ENCODE measurements at places on chromosomes 5 and 9.

- DNase-seq, result no peak
These were observed 151.6 kb downstream of the FOCAD start for GRCh38 chr9:20835377-20836286.

GRCh38 chr5:111706345-111706744 is 50.6 kb downstream of the NREP start:
- DNase-seq, result no peak

DNA sequence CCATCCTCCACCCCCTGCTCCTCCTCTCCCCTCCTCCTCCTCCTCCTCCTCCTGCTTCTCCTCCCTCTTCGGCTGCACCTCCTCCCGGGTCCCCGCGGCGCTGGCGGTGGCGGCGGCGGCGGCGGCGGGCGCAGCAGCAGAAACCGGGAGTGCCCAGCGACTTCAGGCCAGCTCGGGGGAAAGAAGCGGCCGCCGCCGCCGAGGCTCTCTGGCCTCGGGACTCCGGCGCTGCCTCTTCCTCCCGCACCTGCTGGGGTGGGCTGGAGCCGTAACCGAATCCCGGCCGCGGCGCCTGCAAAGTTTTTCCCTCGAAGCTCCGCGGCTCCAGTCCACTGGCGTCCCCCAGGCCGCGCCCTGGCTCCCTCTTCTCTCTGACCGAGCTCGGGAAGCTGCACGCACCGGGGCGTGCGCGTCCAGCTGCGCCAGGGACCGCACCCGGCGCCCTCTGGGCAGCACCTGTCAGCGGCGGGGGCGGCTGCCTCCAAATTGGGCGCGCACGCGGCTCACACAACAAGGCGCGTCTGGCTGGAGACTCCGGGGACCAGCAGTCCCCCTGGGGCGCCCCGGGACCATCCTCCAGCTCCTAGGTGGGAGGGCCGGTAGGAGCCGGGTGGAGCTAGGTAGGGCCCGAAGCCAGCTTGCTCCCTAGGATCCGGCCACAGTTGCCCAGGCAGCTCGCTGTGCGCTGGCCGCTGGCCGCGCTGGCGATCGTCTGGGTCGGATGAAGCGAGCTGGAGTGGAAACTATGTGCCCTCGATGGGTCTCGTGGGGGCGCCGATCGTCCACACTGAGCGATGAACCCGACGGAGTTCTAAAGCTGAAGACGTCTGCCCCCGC is at the start of gene MCTP1:
TSS of gene MCTP1 (minus strand) at position 523 of the 837 bp plus-strand sequence.
- DNase-seq, result no peak

- DNase-seq, result no peak
These were observed at the start of gene ADRA1B for GRCh38 chr5:159915904-159916840. Gene ADRA1B, plus strand, starts transcription at chr5:159916482. Its CDS starts 424 bp downstream, at chr5:159916906.

DNA sequence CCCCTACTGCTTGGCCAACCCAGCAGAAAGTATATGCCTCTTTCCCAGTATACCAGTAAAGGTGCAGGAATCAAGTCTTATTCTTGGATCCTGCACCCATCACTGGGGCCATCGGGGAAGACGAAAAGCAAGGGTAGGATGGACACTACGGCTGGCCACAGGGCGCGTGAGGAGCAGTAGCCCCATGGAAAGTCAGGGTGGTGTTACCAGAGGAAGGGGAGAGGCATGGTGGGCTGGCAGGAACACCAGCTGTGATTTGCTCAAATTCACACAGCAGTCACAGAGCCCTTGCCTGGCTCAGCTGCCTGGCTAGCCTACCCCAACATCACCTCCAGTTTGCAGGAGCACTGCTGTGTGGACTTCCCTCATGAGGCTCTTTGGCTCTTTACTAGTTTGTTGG is 34.5 kb upstream of the SAP30L start:
- no peak for DNase-seq

GRCh38 chr5:82405161-82405560 is 127.0 kb upstream of the RPS23 start:
- DNase-seq, result no peak

DNA sequence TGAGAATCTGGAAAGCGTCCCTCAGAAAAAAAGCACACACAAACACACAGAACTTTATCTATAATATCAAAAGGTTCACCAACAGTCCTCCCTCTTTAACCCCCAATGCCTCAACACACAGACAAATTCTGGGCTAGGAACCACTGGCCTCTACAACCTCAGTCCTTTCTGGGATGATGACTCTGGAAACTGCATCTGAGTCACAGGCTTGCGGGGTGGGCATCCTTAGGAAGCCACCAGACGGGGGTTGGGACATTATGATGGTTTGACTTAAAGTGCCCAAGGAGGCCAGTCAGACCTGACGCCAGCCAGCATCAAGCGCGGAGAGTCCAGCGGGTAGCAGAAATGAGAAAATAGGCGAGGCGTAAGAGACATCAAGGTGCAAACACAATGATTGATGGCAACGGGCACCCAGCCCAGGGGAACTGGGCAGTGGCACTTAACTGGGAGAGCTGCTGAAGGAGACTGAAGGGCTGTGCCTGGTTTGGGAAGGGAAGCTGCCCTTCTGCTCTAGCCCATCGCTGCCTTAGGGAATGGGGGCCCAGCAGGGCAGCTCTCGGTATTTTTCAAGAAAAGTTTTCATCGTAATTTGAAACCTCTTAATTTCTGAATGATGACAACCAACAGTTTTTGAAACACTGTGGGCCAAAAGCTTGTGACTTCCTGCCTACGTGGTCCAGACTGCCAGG is 20.7 kb downstream of the SPRY4 start:
- no peak for DNase-seq

DNA sequence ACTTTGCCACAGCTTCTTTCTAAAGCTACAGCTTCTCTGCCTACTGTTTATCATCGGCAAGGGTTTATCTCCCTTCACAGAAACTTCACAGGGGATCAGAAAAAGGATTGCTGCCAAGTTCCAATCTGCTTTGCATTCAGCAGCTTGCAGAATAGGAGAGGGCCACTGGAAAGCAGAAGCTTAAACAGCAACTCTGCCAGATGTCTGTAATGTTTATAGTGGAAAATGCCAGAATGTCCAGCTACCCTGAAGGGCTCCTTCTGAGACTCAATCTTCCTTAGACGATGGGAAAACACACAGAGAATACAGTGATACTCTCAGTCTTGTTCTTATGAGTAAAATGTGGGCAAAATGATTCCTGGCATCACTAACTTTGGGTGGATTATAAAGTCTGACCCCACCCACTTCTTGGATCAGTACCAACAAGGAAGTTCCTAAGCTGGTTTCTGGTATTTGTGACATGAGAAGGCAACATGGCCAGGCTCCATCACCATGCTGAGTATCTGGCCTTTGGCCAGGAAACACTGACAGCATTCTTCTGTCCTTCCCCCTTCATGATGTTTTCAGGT is 19.0 kb downstream of the STOM start:
- DNase-seq, result no peak

DNA sequence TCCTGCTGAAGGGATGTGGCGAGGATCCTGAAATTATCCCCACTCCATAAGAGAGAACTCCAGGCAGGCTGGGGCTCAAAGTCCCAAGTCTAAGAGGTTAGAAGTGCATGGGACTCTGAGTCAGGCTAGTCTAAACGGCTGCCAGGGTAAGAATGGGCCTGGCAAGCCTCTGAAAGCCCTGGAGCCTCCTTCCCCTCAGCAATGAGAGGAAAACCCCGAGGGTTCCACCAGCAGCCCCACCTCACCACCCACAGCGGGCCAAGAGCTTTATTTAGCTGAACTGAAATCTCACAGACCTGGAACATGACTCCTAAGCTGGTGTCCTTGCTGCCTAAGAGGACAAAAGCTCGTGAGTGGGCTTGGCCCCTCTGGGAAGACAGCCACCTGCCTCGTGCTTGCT is 135.5 kb downstream of the SEC61B start:
- DNase-seq, result no peak

DNA sequence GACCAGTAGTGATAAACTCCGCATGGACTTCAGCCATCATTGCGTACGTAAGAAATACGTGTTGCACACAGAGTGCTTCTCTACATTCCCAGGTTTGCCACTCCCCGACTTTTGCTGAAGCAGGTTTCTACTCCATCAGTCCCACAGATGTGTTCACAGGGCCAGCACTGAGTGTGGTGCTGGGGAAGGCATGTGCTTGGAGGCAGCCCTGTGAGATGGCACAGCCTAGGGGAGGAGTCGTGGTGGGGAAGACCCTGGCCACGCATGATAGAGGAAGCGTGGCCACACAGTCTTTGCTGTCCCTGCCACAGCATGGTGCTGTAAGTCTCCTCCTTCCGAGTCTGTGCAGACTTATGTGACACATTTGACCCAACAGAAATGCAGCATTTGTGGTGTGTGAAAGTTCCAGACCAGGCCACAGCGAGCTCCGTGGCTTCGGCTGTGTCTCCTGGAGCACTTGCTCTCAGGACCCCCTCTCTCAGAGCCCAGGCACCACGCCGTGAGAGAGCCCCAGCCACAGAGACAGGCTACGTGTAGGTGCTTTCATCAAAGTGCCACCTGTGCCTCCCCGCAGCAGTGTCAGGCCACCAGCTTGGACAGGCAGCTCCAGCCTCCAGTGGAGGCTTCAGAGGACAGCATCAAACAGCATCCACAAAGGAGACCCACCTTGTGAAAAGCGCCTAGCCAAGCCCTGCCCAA is 197.8 kb downstream of the AUH start:
- no peak for DNase-seq

DNA sequence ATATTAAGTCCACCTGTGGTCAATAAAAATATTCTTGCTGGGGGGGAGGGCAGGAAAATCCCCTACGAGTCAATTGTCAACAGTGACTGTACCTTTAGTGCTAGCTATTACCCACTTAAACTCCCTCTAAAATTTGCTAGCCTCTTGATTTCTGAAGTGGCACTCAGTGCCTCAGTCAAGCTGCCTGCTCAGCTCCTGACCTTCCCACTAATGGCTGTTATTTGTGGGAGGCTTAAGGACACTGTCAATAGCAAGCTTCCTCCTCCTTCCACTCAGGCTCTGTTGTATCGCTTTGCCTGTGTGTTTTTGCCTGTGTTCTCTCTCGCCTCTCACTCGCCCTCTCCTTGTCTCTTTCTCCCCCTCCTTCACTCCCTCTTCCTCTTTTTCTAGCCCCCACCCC is 140.8 kb downstream of the BNC2 start:
- DNase-seq, result no peak

GRCh38 chr9:114906922-114907571 is 23.3 kb downstream of the TNFSF8 start:
- no peak for DNase-seq

GRCh38 chr5:132486318-132487094 is 4.1 kb downstream of the IRF1 start:
- DNase-seq, result no peak

GRCh38 chr5:171596391-171596878 is 177.0 kb downstream of the FGF18 start:
- DNase-seq, result no peak

- DNase-seq, result no peak
These were observed 1.8 kb upstream of the EGR1 start for GRCh38 chr5:138463419-138464007.

- no peak for DNase-seq
These were observed 8.9 kb downstream of the DNLZ start for GRCh38 chr9:136354592-136355085.

GRCh38 chr5:88666761-88667495 is 216.1 kb downstream of the MEF2C start:
- no peak for DNase-seq

DNA sequence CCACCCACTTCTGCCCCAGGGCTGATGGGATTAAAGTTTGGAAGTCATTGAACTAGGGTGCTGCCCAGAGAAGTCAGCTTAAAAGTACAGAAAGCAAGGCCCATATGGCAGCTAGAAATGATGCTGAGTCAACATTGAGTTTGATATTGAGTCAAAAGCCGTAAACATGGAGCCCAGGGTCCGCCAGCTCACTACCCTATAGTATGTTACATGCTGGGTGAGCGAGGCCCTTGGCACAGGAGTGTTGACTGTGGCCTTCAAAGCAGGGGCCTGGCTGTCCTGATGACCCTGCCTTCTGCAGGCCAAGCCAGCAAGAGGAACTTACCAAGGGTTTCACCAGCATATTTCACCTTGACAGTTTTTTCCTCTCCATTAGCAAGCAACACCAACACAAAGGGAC is 222.5 kb downstream of the GRIA1 start:
- no peak for DNase-seq

DNA sequence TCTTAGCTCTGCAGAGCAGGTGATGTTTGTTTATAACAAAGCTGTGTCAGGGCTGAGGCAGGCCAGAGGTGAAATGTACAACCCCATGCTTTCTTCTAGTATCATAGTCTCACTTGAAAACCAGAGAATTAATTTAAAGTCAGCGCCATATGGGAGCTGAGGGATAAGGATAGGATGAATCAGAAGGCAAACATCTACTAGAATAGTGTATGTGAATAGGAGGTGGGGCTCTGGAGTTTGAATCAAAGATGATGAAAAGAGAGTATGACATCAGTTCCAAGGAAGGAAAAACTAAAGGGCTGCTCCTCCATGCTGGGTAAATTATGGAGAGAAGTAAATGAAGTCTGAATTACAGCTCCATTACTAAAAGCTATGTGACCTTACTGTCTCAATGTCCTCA is 441.5 kb downstream of the RASEF start:
- no peak for DNase-seq

DNA sequence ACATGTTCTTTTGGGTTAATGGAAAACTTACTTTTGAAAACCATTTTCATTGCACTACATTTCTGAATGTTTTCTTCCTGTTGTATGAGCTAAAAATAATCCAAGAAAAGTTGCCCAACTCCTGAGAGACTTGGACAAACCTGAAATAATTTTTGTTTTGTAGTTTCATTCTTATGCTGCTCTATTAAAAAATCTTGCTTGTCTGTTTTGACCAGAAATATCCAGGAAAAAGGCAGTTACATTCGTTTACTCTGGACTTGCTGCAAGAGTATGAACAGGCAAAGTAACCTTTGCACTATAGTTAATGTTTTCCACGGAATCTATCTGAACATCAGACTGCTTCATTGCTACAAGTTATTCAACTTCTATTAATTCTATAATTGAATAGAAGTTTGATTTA is 200.1 kb upstream of the DAB2 start:
- DNase-seq, result no peak

DNA sequence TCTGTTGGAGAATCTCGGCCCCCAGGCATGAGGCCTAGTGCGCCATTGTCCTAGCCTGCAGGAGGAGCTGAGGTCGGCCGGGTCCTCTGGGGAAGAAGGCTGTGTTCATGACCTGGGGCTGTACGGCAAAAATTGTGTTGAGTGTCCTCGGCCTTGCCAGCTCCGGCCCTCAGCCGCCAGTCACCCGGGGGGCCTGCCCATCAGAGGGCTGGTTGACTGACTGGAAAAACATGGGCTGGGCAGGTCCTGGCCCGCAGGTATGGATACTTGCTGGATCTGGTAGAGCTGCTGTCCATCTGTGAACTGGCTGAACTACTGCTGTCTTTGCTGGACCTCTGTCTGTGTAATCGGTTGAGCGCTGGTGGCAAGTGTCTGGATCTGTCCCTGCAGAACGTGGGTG is 136.7 kb upstream of the GAS1 start:
- no peak for DNase-seq

DNA sequence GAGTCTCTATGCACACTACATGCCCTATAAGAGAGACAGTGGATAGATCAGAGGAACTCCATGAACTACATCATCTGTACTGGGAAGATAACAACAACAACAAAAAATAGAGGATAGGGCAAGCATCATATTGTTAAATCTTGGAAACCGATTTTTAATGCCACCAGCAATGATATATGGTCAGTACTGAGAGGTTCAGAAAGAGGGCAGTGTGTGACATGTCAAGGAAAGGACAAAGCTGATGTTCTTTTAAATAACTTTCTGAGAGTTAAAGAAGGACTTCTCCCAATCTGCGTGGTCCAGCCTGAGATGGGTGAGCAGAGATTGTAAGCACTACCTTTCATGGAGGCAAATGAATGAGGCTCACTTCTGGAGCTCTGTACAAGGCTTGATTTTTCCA is 62.0 kb upstream of the PHF24 start:
- no peak for DNase-seq

- DNase-seq, result no peak
These were observed 1.9 kb downstream of the UGCG start for GRCh38 chr9:111898331-111899096.
